SK-MEL-5 (cell line): ENCODE measurements at places on chromosomes 1 and 21. TPM values are rescaled to one million over a fixed set of nuclear protein-coding genes. Genes with fewer than 3 reads are reported as not detected.

- DNase-seq = peak; percentile 52
Measured at GRCh38 chr1:175376194-175376593, 183.6 kb upstream of the KIAA0040 start.

DNA sequence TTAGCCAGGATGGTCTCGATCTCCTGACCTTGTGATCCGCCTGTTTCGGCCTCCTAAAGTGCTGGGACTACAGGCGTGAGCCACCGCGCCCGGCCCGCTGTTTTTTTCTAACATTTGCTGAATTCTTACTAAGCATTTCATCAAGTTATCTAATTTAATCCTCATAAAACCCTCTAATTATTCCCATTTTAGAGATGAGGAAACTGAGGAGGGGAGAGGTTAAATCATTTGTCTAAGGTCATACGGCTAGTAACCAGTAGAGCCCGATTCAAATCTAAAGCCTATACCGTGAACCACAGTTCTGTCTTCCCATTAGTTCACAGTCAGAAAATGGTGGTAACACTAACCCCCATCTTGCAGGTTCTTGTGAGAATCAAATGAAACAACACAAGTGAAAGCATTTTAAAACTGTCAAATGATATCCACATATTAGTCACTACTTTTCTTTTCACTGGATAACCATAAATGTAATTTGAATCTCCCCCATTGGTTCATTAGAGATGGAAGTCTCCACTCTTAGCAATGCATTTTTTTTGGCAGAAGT lies 10.6 kb downstream of the HEYL start:
- no peak for DNase-seq

DNA sequence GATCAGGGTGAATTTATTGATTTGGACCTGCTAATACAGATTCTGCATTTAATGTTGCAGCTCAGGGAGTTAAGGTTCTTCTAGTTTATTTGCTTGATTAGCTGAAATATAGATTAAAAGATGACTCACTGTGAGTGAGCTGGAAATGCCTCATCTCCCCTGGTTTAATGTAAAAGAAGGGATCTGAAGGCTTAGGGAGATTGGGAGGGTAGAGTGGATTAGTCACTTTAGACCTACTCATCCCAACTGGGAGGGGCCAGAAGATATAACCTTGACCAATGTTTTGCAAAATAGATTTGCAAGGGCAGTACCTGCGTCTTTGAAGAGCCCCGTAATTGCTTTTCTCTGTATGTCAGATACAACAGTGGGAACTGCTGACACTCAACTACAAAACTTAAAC lies 922.8 kb upstream of the ADGRL4 start:
- no peak for DNase-seq

- no peak for DNase-seq
Measured at GRCh38 chr1:232184561-232185530, 445.1 kb downstream of the SIPA1L2 start.

DNA sequence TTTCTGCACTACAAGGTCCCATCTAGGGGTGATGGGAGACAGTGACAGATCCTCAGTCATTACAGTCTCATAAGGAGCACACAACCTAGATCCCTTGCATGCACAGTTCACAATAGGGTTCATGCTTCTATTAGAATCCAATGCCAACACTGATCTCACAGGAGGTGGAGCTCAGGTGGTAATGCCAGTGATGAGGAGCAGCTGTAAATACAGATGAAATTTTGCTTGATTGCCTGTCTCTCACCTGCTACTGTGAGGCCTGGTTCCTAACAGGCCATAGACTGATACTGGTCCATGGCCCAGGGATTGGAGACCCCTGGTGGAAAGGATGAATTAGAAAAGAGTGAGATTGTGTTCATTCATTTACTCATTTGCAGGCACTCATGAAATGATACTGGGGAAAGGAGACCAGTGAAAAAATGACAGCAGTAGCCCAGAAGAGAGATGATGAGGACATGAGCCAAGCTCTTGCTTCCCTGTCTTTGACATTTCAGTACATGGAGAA lies 251.6 kb upstream of the DUSP10 start:
- DNase-seq = peak; percentile 63

GRCh38 chr1:91120936-91121335 lies 99.1 kb upstream of the ZNF644 start:
- DNase-seq = peak; percentile 22

- no peak for DNase-seq
Measured at GRCh38 chr1:204821476-204821875, 49.2 kb upstream of the NFASC start.

- DNase-seq = no peak
Measured at GRCh38 chr1:225548140-225548857, 104.6 kb downstream of the ENAH start.

- DNase-seq = no peak
Measured at GRCh38 chr1:168437821-168438220, 106.0 kb downstream of the XCL2 start.

The MYOC gene
- not detected in 2 replicates for total RNA-seq
